ENCODE measurements at places on chromosomes 1 and 21. TPM values are rescaled to one million over a fixed set of nuclear protein-coding genes. Genes with fewer than 3 reads are reported as not detected.

EDARADD gene
- total RNA-seq: 17.8 TPM

OR2G2 gene
- not detected for total RNA-seq

TDRD5 gene
- total RNA-seq: not detected

LAMC2 gene
- total RNA-seq: 1,201 TPM

CIART gene
- total RNA-seq: 13.2 TPM

NMNAT2 gene
- 0.33 TPM for total RNA-seq

IRF6 gene
- 261 TPM for total RNA-seq

MMP23B gene
- 1.0 TPM for total RNA-seq

PLPPR5 gene
- not detected for total RNA-seq

UTS2 gene
- total RNA-seq: not detected

PROK1 gene
- not detected for total RNA-seq

ITLN2 gene
- total RNA-seq: 0.50 TPM

LAPTM5 gene
- total RNA-seq: 1.7 TPM

OLIG1 gene
- not detected for total RNA-seq

ADCY10 gene
- total RNA-seq: 0.17 TPM

SH2D2A gene
- not detected for total RNA-seq

OR2L2 gene
- total RNA-seq: 0.19 TPM

SYTL1 gene
- total RNA-seq: 63.3 TPM

KRTAP19-3 gene
- not detected for total RNA-seq

CLCA4 gene
- total RNA-seq: 2.8 TPM

ZFP69 gene
- 4.3 TPM for total RNA-seq

OR2L8 gene
- 0.43 TPM for total RNA-seq

DCDC2B gene
- total RNA-seq: not detected

RGS5 gene
- 0.83 TPM for total RNA-seq

PLCH2 gene
- 113 TPM for total RNA-seq

CCDC190 gene
- total RNA-seq: not detected

NCAM2 gene
- total RNA-seq: 0.17 TPM

CDA gene
- total RNA-seq: 52.8 TPM

GNL2 gene
- 75.1 TPM for total RNA-seq

DIO1 gene
- total RNA-seq: not detected

VAV3 gene
- 26.2 TPM for total RNA-seq

TP73 gene
- total RNA-seq: 2.5 TPM

CD5L gene
- total RNA-seq: not detected

DNAI4 gene
- 3.7 TPM for total RNA-seq

ALPL gene
- total RNA-seq: not detected

PINK1 gene
- 57.2 TPM for total RNA-seq

SPRR4 gene
- total RNA-seq: not detected

S100B gene
- total RNA-seq: 1.2 TPM

CD84 gene
- total RNA-seq: not detected

GPATCH2 gene
- 18.8 TPM for total RNA-seq

CD1D gene
- total RNA-seq: 1.3 TPM

CFAP107 gene
- total RNA-seq: not detected

DRAXIN gene
- total RNA-seq: 0.07 TPM

MR1 gene
- total RNA-seq: 46.3 TPM

HLX gene
- 0.64 TPM for total RNA-seq

LCE1D gene
- total RNA-seq: not detected

PRDM16 gene
- not detected for total RNA-seq

ZNF683 gene
- not detected for total RNA-seq

SGIP1 gene
- total RNA-seq: not detected

RALGPS2 gene
- 25.3 TPM for total RNA-seq

SPRR1A gene
- total RNA-seq: not detected

HIVEP3 gene
- total RNA-seq: 7.9 TPM

ZFP69B gene
- total RNA-seq: 6.7 TPM

SLC25A34 gene
- total RNA-seq: 1.7 TPM

HTR1D gene
- 0.16 TPM for total RNA-seq
